ENCODE measurements at places on chromosomes 16 and 17.

- H3K36me3 ChIP-seq, result no peaks in the 10 kb centered on the region
- no peak overlapping the region for H3K27ac ChIP-seq
- H3K4me3 ChIP-seq, result no peak overlapping the region
- H3K27me3 ChIP-seq, result peaks cover 3% of the 10 kb centered on the region
- no peak for DNase-seq
Measured at GRCh38 chr17:79617304-79617703, 6.5 kb upstream of the RBFOX3 start.

DNA sequence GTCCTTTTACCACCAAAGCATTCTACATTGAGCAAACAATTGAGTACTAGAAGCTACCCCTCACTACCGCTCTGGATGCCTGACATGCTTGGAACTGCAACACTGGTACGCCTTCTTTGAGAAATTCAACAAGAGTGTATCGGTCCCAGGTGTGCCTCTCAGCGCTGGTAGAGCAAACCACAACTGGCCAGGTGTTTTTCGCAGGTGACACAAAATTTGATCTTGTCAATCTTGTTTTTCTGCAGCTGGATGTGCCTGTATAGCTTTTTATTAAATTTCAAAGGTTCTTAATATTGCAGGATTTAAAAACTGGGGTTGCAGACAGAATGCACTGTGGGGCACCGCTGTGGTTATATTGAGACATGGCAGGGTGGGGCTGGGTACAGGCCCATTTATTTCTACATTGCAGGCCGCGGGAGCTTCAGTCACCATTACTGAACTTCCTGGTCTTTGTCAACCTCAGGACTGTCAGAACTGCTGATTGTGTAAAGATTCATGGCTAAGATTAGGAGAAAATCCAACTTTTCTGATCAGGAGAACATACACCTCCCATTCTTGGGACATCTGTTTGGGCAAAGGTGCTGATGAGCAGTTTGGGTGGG lies 4.5 kb upstream of the SNX20 start:
- no peak overlapping the region for H3K27ac ChIP-seq
- H3K4me3 ChIP-seq, result no peak overlapping the region
- no peaks in the 10 kb centered on the region for H3K36me3 ChIP-seq
- no peak for DNase-seq
- no peaks in the 10 kb centered on the region for H3K27me3 ChIP-seq

GRCh38 chr17:77909236-77909635 lies 49.3 kb upstream of the TNRC6C start:
- H3K27me3 ChIP-seq, result no peaks in the 10 kb centered on the region
- H3K4me1 ChIP-seq, result peaks cover 6% of the 10 kb centered on the region
- H3K27ac ChIP-seq, result no peak overlapping the region
- H3K4me3 ChIP-seq, result no peak overlapping the region

GRCh38 chr17:39529455-39529854 lies 68.2 kb downstream of the CDK12 start:
- no peak overlapping the region for H3K4me3 ChIP-seq
- no peak for DNase-seq
- H3K36me3 ChIP-seq, result peaks cover 28% of the 10 kb centered on the region
- no peaks in the 10 kb centered on the region for H3K27me3 ChIP-seq
- no peak overlapping the region for H3K27ac ChIP-seq

- no peaks in the 10 kb centered on the region for H3K27me3 ChIP-seq
- no peaks in the 10 kb centered on the region for H3K36me3 ChIP-seq
- H3K4me1 ChIP-seq, result 0 out of 2 replicates have a peak, but pooled peaks cover 5% of the 10 kb centered on the region
- H3K4me3 ChIP-seq, result no peak overlapping the region
- H3K27ac ChIP-seq, result no peak overlapping the region
Measured at GRCh38 chr17:77877036-77877435, 81.5 kb upstream of the TNRC6C start.

- H3K27me3 ChIP-seq, result no peaks in the 10 kb centered on the region
- no peak overlapping the region for H3K4me3 ChIP-seq
- H3K27ac ChIP-seq, result no peak overlapping the region
- no peak for DNase-seq
Measured at GRCh38 chr16:53789137-53789536, 85.2 kb downstream of the FTO start.

DNA sequence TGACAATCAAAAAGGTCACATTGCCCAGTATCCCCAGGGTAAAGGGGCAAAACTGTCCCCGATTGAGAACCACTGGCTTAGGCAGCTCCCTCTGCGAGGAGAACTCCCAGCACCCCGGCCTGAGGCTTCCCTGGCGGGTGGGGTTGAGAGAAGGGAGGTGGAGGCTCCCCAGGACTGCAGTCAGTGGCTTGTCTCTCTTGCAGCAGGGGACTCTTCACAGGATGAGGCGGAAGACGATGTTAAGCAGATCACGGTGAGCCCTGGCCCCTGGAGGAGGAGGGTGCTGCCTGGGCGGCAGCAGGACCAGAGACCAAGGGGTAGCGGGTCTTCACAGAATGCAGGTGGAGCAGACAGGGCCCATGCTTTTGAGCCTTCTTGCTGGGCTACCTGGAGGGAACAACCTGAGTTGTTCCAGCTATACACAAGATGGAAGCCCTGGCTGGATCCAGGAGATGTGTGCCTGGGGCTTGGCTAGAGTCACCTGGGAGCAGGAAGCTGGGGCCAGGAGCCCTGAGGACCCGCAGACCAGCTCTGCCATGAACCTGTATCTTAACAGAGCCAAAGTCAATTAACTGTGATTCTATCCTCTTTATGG lies 16.8 kb downstream of the POLR3E start:
- H3K4me3 ChIP-seq, result no peak overlapping the region
- H3K36me3 ChIP-seq, result peaks cover 15% of the 10 kb centered on the region
- no peaks in the 10 kb centered on the region for H3K27me3 ChIP-seq

Data from GM23338 (cell line).